Fibroblast of the conjunctiva (primary cell): ENCODE measurements at places on chromosomes 2 and 18.

DNA sequence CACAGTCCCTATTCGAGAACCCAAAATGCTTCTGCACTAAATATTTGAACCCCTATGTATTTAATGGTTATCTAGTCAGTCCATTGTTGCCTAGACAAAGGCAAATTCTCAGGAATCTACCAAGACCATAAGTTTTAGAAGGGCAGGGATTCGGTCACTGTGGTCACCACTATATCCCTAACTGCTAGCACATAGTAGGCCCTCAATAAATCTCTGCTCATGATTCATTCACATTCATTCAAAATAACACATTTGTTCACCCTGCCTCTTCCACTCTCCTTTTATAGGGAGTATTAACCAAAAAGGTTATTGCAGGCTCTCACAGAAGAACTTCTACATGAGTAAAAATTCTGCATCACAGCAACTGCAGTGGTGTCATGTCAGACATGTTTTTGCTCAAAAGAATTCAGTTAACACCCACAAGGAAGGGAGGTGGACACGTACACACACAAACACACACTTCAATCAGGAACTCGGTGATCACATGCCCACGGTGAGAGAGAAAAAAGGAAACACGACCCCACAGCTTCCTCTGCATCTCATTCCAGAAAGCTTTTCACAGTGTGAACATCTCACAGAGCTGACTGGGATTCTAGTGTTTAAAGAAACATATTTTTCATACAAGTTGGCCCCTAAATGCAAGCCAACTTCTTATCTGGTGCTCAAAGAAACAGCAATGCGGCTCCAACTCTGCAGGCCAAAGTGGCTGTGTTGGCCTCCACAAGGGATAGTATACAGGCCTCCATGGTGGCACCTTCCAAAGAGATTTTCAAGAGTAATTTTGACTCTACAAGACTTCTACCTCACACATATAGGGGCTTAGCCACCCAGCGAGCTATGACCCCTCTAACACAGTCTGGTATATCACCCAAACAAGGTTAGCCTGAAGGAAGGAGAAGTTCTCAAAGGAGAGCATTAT is 98.0 kb downstream of the ANKRD44 start:
- DNase-seq, result no peak

- no peak for DNase-seq
Measured at GRCh38 chr2:207987025-207987716, 38.2 kb downstream of the PLEKHM3 start.

DNA sequence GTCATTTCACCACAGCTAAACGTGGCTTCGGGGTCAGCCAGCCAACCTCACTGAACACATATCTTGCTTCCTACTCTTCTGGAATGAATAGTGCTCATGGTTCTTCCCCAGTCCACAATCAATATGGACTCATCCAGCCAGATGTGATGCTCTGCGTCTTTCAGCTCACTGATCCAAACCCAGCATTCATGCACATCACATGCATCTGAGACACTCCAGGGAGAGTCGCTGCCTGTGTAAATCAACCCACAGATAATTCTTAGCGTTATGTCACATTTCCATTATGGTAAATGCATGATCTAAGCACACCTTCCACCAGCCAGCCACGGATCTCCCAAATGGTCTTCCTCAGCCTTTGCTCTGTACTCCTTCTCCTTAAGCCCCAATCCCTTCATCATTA is 306.7 kb upstream of the CHAC2 start:
- DNase-seq, result no peak

GRCh38 chr18:48767090-48767690 is 183.6 kb downstream of the SMAD7 start:
- DNase-seq, result peak; percentile 4

- DNase-seq, result no peak
Measured at GRCh38 chr18:79507076-79507545, 111.4 kb downstream of the NFATC1 start.

- DNase-seq, result peak; percentile 31
Measured at GRCh38 chr2:102520009-102520408, 47.0 kb downstream of the SLC9A4 start.

GRCh38 chr2:98134172-98135005 is 47.4 kb downstream of the VWA3B start:
- DNase-seq, result no peak

- peak; percentile 4 for DNase-seq
Measured at GRCh38 chr2:155377266-155377680, 678.8 kb downstream of the KCNJ3 start.

GRCh38 chr2:201182650-201183364 is at the start of gene CASP10:
Gene CASP10 (plus strand): TSS chr2:201183141. CDS start chr2:201185778, 2,637 bp downstream.
- DNase-seq, result no peak

- no peak for DNase-seq
Measured at GRCh38 chr2:51825823-51826222, 793.9 kb upstream of the NRXN1 start.

GRCh38 chr18:40608226-40608625 is 1346.8 kb upstream of the PIK3C3 start:
- no peak for DNase-seq

DNA sequence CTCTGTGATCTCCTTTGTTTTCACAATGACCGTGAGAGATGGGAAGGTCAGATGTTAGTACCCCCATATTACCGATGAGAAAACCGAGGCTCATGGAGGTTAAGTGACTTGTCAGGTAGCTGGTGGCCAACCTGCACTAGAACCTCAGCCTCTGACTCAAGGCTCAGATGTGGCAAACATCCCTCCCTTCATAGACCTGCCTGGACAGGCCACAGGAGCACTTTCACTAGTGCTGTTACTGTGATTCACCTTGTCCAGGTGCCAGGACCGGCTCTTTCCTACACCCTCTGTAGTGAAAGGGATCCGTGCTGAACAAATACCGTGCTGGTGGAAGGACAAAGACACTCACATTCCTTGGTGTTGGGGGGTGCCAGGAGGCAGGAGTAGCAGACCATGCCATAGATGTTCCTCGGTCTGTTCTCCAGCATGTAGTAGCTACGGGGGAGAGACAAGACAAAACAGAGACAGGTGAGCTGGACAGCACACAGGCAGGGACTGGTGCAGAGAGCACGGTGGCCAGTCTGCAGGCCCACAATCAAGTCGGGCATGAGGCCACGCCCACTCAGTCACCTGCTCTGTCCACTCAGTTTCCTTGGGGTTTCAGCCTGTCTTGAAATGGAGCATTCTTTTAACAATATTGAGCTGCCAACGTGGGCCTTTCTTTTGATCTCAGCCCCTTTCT is 65.9 kb downstream of the EDAR start:
- no peak for DNase-seq

GRCh38 chr2:33577668-33578067 is 21.4 kb downstream of the FAM98A start:
- no peak for DNase-seq

- DNase-seq, result no peak
Measured at GRCh38 chr2:18752667-18753422, 163.5 kb upstream of the NT5C1B start.

DNA sequence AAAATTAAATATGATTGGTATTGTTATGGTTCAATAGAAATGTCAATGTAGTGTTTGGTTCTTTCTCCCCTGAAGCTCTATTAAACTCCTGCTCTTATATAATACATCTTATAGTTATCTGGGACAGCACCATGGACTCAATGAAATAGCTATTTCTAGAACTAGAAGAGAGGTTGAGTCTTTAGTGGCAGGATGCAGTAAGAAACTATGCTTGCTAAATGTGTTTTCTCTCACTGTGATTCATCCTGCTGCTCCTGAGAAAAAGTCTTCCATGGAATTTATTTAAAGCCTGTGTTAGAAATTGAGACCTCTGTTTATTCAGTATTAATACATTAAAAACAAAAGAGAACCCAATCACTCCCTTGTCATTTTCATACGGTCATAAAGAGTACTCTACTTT is 61.5 kb downstream of the G6PC2 start:
- DNase-seq, result no peak

DNA sequence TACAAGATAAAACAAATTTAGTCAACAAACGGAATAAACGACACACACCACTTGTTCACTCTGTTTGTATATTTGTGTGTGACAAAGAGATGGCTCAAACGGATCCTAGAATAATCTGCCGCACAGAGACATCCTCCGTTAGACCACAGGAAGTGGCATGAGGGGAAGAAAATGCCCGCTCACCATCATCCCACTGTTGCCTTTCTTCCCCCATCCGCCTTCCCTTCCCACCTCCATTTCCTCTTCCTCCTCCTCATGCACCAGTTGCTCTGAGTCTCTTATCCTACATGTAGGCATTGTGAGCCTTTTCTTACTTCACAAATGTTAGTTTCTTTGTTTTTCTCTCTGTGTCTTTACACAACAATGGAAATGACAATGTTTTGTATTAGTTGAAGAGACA is 228.5 kb upstream of the SMIM21 start:
- DNase-seq, result no peak

DNA sequence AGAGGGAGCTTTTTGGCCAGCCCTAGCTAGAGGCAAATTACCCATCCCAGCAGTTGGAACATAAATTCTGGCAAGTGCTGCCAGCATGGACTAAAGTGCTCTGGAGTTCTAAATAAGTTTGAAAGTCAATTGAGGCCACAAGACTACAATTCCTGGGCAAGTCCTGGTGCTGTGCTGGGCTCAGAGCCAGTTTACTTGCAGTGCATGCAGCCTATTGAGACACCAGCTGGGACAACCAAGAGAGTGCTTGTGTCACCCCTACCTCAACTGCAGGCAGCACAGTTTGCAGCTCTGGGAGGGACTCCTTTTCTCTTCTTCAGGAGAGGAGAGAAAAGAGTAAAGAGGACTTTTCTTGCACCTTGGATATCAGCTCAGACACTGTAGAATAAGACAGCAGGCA is 277.2 kb upstream of the TMEFF2 start:
- DNase-seq, result no peak

- no peak for DNase-seq
Measured at GRCh38 chr18:60669938-60670337, 297.4 kb upstream of the MC4R start.

GRCh38 chr18:59148192-59148591 is 8.5 kb downstream of the SEC11C start:
- DNase-seq, result no peak

DNA sequence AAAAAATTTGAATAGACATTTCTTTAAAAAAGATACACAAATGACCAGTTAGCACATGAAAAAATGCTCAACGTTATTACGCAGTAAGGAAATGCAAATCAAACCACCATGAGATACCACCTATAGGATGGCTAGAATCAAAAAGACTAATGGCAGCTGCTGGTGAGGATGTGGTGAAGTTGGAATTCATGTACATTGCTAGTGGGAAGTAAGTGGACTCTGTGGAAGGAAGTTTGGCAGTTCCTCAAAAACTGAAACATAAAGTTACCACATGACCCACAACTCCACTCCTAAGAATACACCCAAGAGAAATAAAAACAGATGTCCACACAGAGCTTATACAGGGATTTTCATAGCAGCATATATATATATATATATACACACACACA is 51.2 kb downstream of the MBP start:
- DNase-seq, result no peak

DNA sequence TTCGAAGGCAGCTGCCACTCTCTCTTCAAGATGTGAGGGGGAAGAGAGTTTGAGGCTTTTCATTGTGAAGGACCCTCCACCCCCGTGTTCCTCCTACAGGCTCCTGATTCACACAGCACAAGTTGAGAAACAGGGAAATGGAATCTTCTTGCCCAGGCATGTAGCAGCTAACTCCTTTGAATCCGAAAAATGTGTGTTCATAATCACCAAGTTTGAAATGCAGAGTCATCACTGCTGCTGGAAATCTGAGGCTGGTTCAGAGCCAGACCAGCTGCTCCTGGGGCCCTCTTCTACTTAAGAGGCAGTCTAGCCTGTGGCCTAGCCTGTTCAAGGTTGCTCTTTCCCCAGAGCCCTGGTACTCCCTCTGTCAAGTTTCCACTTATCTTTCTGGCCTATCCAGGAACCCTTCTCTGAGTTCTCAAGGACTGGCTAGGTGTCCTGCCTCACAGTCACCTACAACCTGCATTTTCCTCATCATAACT is 166.4 kb downstream of the TMEM247 start:
- peak; percentile 85 for DNase-seq

- DNase-seq, result no peak
Measured at GRCh38 chr2:9741110-9741509, 102.2 kb upstream of the TAF1B start.

DNA sequence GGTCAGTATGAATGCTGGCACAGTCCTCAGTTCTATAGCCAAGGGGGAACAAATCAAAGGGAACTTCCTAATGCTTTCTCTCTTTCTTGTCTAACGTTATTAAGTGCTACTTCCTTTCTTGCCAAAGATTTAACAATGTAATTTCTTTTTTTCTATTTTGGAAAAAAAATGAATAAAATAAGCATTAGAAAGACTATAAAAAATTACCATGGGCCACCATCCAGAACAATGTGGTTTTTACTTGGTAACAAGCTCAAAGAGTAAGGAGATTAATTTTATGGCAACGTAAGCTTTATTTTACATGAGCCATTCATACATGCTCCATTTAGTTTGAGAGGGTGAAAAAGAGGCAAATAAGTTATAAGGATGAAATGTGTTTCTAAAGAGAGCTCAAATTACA is 40.1 kb downstream of the SERPINE2 start:
- DNase-seq, result no peak

- DNase-seq, result no peak
Measured at GRCh38 chr2:229815858-229816257, 101.5 kb upstream of the DNER start.

DNA sequence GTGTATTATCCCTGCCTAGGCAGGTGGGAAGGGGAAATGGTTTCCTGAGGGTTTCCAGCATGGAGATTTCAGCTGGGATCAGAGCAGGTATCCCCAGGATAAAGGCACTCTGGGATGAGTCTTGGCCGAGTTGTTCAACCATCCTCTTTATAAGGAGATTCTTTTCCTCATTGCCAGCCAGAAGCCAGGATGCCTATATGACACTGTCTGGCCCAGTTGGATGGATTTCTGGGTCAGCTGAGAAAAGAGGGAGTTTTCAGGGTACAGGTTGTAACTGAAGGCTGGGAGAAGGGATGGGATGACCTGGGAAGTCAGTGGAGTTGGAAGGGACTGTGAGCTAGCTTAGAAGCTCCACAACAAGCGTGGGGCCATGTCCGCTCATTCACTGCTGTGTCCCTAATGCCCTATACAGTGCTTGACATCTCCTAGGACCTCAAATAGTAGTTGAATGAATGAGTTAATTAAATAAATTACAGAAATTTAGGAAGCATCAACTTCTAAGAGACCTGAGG is 8.3 kb downstream of the RHOB start:
- DNase-seq, result no peak

DNA sequence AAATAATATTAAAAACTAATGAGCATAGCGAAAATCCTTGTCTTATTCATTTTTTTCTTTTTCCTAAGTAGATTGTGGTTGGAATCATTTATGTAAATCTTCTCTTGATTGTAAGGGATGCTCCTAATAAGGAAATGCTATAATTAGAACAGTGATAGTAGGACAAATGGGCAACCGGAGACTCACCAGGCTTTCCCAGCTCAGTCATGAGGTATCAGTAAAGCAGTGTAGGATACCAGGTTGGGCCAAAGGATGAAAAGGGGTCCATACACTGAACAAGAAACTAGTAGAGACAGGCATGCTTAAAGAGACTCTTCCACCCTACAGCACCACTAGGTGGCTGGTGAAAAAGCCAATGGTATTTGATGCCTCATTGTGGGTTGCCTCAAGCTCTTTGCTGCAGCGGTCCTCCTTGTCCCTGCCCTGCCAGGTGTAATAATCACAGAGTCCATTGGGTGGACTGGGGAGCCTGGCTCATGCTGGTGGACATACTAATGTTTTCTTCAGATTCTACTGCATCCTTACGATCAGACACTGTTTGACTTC is 71.4 kb upstream of the FAM98A start:
- DNase-seq, result no peak
